ENCODE measurements at places on chromosomes 1 and 21.

DNA sequence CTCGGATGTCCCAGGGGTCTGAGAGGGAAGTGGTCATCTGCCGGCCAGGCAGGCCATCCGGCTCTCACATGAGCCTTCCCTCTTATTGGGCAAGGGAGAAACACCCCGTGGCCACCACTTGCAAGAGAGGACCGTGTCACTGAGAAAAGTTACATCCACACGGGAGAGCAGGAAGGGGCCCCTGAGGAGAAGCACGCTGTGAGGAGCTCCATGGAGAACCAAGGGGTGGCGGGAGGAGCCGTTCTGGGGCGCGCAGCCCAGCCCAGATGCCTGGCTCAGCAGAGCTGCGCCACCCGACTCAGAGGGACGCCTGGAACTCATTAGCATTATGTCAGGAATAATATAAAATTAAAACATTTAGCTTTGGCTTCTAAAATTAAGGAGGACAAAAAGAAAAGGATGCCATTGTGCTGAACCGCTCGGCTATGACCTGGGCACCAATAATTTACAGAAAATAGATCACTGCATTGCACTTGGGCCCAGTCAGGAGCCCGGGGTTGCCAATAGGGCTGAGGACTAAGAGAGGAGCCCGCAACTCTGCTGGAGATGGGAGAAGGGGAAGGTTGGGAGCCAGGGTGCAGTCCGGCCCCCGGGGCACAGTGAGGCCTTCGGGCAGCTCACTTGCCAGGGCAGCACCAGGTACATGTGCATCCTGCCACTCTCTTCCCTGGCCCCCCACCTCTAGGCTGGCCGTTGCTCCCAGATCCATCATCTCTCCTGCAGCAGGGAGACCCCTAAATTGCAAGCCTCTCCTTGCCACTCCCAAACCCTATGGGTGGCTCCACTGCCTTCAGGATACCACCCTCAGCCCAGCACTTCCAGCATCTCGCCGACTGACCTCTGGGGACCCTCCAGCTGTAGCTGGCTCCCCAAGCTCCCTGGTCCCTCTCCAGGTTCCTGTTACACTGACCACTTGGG is 84.8 kb downstream of the DMRTB1 start:
- no peak for DNase-seq

DNA sequence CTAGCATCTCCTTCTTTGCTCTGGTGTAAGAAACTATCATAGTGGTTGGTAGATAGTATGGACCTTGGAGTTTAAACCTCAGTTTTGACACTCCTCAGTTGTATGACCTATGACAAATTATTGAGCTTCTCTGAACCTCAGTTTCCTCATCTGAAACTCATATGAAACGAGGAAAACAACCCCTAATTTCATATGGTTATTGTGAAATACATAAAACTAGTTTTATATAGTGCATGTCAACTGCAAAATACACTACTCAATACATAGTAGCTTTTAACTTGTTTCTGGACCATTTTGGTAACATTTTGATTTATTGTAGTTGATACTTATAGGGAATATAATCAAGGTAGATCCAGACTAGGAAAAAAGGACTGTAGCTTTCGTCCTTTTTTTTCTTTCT is 32.9 kb downstream of the CLIC4 start:
- DNase-seq = no peak

DNA sequence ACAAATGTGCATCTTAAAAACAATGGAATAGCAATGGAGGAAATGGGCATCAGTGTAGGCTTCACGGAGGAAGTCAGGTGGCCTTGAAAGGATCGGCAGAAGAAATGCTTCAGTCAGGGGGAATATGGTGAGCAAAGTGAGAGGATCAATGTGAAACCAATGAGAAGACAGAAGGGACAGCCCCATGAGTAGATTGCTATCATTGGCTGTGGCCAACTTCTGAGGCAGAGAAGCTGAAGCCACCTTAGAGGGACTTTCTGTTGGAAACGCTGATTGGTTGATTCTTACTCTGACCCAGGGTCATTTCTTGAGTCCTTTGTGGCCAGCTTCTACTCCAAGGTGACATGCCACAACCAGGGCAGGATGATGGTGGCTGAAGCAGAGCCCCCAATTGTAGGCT is 130.7 kb upstream of the ZNF648 start:
- no peak for DNase-seq

- DNase-seq = no peak
These were observed 143.2 kb downstream of the PBX1 start for GRCh38 chr1:164702216-164702615.

DNA sequence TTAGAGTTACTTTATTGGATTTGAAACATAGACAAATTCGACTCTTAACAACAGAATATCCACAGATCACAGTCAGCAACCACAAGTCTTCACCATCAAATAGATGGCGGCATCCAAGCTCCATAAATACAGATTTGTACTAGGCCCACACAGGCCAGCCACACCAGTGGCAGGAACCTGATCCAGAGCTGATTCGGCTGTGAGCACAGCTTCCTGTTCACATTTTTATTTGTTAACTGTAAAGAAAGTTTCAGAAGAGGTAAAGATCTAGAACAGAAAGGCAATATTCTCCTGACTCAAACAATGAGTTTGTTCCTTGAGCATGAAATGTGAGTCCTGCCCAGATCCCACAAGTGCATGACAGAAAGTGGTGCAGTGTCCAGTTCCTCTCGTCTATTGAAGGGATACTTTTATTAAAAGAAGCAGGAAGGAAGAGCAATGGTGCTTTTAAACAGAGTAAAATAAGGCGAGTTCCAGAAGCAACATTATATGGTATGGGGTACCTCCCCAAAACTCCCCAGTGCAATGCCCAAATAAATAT is 205.8 kb downstream of the SLC45A1 start:
- DNase-seq = no peak

DNA sequence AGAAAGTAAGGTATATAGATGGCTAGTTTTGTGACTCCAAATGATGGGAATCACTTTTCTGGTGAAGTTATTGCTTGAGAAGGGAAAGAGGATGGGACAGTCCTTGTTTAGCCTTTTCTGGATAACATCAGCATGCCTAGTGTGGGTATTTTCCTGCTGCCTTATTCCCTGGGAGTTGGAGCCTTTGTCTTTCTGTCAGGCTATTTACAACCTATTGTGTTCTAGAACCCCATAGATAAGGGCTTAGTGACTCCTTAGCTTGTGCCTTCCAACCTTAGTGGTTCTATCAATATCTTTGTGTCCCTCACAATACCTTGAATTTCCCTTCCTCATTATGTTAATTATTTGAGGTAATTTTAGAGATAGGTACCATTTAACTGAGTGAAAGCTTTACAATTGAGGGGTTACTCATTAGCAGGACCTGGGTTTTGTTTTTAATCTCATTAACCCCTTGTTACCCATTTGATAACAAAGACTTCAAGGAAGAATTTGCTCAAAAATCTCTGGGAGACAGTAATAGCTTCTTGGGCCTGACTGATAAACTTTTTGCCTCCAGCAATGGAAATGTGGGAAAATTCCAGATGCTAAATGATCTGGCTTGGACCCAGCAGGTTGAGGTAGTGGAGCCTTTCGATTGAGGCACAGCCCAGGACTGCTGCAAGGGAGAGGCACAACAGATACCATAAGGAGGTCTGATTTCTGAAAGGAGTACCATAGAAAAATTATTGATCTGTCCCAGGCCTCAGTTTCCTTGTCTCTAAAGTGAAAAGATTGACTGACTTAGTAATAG is 49.0 kb downstream of the CACHD1 start:
- no peak for DNase-seq
